CD8-positive, alpha-beta memory T cell (primary cell): ENCODE measurements at places on chromosomes 7 and 10. TPM values are rescaled to one million over a fixed set of nuclear protein-coding genes. Genes with fewer than 3 reads are reported as not detected.

Gene NPTX2
- total RNA-seq = not detected

DNA sequence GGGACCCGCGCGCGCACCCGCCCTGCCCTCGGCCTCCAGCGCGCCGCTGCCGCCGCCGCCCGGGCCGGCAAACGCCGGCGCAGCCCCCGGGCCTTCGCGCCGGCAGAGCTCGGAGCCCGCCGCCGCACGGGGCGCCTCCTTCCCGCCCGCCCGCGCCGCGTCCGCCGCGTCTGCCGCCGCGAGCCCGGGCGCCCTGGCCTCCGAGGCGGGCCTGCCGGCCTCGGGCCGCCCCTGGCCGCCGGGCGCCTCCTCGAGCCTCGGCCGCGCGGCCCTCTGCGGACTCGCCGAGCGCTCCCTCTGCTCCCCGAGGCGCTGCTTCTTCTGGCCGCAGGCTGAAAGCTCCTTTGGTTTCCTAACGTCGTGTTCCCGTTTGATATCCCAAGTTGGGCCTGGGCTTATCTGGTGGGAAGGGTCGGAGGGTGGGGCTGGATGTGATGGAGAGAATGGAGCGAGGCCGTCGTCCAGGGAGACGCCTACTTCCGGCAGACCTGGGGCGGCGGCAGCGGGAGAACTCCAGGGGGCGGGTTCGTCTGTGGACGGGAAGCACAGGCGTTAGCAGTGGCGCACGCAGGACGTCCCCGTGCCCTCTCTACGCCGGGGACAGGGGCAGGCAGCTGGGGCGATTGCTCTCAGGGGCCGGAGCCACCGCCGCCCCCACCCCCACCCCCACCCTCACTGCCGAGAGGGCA, 221.0 kb downstream of the PHTF2 start:
- no peak overlapping the region for H3K27ac ChIP-seq
- H3K36me3 ChIP-seq = no peaks in the 10 kb centered on the region
- peak overlapping the region; percentile 43 for H3K4me3 ChIP-seq
- DNase-seq = peak; percentile 30

GRCh38 chr10:111516144-111516543, 439.3 kb downstream of the ADRA2A start:
- H3K27me3 ChIP-seq = no peaks in the 10 kb centered on the region
- H3K36me3 ChIP-seq = no peaks in the 10 kb centered on the region
- no peak overlapping the region for H3K4me3 ChIP-seq

- H3K4me1 ChIP-seq = no peaks in the 10 kb centered on the region
- H3K4me3 ChIP-seq = no peak overlapping the region
- H3K27ac ChIP-seq = no peak overlapping the region
- no peaks in the 10 kb centered on the region for H3K36me3 ChIP-seq
- no peak for DNase-seq
- H3K27me3 ChIP-seq = no peaks in the 10 kb centered on the region
These were observed 724.8 kb downstream of the INHBA start for GRCh38 chr7:40978047-40978446.
